ENCODE measurements at places on chromosomes 6 and 20. TPM values are rescaled to one million over a fixed set of nuclear protein-coding genes. Genes with fewer than 3 reads are reported as not detected.
A peak's percentile ranks its signal among the peaks of the same experiment; 100 is the strongest.

DNA sequence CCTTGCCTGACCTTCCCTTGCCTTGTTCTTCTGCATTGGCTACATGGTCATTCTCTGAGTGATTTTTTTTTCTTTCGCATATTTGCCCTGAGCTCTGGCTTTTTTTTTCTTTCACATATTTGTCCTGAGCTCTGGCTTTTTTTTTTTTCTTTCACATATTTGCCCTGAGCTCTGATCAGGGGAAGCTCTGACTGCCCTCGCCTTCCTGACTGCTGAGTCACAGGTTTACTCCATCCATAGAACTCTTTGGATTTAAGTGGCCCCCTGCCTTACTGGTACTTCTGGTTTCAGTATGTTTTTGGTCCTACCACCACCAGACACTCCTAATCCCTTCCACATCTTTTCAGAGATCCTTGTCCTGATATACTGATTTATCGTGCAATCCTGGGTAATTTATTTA lies 201.1 kb downstream of the OGFRL1 start:
- peak; percentile 15 for DNase-seq

GRCh38 chr20:34628026-34628425 lies 48.9 kb downstream of the PIGU start:
- DNase-seq, result no peak

DNA sequence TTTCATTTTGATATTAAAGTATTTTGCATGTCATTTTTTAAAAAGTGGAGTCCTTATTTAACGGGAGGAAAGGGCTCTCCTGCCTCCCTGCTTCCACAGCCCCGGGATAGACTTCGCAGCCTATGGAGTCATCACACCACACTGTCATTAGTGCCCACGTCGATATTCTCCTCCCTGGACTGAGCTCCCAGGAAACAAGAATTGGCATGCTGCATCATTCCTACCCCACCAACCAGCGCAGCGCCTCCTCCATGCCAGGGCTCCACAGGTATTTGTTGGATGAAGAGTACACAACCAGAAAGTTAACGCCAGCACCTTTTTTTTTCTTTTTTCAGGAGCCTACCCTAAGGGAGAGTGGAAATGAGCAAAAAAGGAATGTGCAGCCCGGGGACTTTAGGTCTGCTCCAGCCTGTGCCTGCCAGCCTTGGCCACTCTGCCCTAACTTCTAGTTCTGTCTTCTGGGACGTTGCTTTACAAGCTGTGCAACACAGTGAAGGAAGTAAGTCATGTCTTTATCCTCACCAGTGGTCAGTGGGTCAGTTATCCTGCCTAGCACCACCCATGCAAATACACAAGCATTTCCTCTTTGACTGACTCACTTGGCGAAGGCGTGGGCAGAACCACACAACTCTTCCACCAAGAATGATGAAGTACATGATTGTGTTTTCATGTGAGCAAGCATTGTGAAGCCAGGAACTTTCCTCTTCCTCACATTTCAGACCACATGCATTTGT lies 180.7 kb upstream of the UST start:
- DNase-seq, result no peak

- DNase-seq, result peak; percentile 87
These were observed 29.7 kb downstream of the GINS1 start for GRCh38 chr20:25437153-25437581.

- DNase-seq, result peak; percentile 88
These were observed 9.4 kb upstream of the ARMC12 start for GRCh38 chr6:35727231-35727934.

DNA sequence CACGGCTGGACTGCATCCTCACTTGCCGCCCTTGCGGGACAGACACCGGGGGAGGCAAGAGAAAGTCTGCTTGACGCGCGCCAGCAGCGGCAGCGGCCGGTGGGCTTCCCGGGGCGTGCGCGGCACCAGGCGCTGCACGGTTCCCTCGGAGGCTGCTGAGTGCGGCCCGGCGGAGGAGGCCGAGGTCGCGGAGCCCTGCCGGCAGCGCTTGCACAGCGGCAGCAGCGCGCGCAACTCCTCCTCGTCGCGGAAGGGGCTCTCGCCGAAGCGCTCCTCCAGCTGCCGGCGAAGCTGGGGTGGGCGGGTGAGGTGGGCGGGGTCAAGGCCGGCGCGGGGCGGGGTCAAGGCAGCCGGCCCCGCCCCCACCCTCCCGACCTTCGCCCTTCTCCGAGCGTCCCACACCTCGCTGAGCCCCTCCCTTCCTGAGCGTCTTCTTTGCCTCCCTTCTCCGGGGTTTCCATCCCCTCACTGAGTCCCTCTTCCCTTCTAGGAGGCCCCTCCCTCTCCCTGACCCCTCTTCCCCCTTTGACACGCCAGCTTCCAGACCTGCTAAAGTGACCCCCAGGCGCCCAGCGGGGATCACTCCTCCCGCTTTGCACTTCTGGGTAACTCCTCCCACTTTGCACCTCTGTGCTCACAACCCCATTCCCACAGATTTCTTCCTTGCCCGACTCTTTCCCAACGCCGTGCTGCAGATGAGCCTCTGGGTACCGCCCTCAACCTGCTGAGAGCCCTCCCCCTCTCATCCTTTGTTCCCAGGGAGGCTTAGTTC lies 8.8 kb downstream of the DUSP15 start:
- DNase-seq, result peak; percentile 97

Gene PBOV1
- not detected for total RNA-seq

- no peak for DNase-seq
These were observed 114.9 kb upstream of the IFNGR1 start for GRCh38 chr6:137334094-137334493.

Gene CFB
- total RNA-seq, result not detected

- no peak for DNase-seq
These were observed 1.1 kb downstream of the HFE start for GRCh38 chr6:26088344-26088743.

- no peak for DNase-seq
These were observed 182.3 kb downstream of the THBS2 start for GRCh38 chr6:169071394-169071793.

DNA sequence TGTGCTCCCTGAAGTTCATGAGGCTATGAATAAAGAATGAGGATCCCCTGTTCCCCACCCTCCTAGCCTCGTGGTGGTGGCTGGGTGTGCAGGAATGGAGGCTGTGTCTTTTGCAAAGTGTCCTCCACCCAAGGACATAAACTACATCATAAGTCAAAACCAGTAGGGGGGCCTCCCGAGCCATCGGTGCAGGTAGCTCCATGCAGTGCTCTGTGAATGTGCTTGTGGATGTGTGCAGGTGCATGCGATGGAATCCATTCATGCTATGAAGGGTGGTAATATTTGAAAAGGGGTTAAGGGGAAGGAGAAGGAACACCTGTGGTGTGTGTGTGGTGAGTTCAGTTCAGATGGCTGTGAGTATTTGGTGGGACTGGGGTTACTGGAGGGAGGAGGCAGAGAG lies 197.3 kb downstream of the NRN1 start:
- DNase-seq, result no peak

Gene EPB41L2
- total RNA-seq, result 65.9 TPM

DNA sequence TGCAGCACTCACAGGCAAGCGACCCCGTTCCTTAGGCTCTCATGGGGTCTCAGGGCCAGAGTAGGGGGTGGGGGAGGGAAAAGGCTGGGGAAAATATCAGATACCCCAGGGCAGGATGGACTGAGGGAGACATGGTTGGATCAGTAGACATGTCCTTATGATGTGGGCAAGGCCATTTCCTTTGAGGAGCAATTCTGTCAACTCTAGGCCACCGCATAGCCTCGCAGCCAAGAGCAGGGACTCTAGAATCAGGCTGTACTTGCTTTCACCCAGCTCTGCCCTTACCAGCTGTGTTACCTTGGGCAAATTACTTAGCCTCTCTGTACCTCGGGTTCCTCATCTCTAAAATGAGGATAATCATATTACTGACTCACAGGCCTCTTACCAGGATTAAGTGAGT lies 2.2 kb upstream of the MAPK13 start:
- DNase-seq, result no peak

DNA sequence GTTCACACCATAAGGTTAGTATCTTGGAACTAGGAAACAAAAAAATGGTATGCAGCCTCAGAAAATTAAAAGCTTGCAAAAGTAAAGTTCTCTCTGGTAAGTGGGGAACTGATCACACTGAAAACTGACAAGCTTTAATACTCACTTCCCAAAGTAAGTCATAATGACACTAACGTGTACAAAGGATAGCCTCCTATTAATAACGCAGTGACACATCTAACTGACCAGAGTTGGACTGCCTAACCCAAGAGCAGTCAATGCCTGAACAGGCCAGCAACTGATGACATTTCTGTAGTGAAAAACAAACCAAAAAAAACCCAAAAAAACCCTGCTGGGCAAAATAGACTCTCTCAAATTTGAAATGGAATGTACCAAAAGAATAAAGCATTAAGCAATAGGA lies 30.7 kb downstream of the CHD6 start:
- DNase-seq, result no peak
